ENCODE measurements at places on chromosomes 6 and 20. TPM values are rescaled to one million over a fixed set of nuclear protein-coding genes. Genes with fewer than 3 reads are reported as not detected.

IPCEF1 gene
- total RNA-seq: 0.11 TPM

SRMS gene
- total RNA-seq: not detected

DEF6 gene
- 10.1 TPM for total RNA-seq

NMBR gene
- not detected for total RNA-seq

SAPCD1 gene
- total RNA-seq: 0.79 TPM

CST1 gene
- total RNA-seq: not detected

PM20D2 gene
- 1.6 TPM for total RNA-seq

DEFB124 gene
- total RNA-seq: not detected

RWDD2A gene
- 1.2 TPM for total RNA-seq

LY6G5B gene
- 5.9 TPM for total RNA-seq

REPS1 gene
- total RNA-seq: 51.0 TPM

GLP1R gene
- not detected for total RNA-seq

BHLHE23 gene
- total RNA-seq: not detected

SULF2 gene
- total RNA-seq: 14.9 TPM

SOX18 gene
- not detected for total RNA-seq

TINAG gene
- total RNA-seq: not detected

PLG gene
- not detected for total RNA-seq

CFAP206 gene
- 3.5 TPM for total RNA-seq

ADGRG6 gene
- 107 TPM for total RNA-seq

TMEM217 gene
- 2.4 TPM for total RNA-seq

TAPBP gene
- 157 TPM for total RNA-seq

ATP6V1G2 gene
- total RNA-seq: 1.2 TPM
